Omental fat pad (tissue), 4 donors: ENCODE measurements at places on chromosomes 5 and 9.

DNA sequence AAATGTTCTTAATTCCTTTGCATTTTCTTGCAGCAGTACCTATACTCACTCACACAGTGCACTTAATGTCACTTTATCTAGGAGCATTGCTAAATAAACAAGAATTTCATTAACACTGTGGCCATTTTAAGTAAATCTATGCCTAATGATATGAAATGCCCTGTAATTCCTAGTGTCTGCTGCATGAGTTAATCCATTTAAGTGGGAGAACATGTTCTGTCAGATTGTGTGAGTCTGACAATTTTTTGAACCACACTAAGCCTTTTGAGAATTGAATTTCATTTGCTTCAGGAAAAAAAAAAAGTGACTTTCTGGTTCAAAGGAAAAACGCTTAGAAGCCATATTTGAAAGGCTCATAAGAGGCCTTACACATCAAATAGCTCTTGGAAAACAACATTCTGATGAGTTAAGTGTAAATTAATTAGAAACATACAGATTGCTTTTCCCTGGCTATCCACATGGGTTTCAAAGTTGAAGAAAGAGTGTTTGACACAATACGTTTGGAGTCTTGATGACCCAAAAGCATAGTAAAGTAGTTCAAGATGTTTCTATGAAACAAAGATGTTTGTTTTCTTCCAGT is 446.7 kb upstream of the GRAMD2B start:
- no peak for DNase-seq

DNA sequence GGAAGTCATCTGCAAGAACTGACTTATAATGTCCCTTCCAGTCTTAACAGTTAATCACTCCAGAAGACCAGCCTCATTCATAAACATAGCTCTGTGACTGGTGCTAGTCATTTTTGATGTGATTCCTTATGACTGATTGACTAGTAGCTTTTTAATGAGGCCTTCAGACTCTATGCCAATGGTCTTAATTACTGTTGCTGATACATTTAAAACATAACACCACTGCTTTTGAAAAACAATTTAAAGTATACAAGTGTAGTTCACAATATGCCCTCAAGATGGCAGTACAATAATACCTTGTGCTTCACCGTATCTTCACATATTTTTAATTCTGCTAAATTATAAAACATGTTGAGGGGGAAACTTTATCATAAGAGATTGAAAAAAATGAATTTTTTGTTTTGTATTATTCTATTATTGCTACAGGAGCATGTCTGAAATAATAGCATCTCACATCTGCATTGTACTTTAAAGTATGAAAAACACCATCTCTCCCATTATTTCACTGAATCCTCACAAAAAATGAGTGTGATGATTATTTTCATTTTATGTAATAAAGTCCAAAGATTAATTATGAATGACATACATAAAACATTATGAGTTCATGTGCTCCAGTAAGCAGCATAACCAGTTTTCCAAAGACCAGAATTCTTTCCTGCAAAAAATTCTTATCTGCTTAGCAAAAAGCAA is 55.2 kb upstream of the SHISAL2B start:
- DNase-seq, result no peak

DNA sequence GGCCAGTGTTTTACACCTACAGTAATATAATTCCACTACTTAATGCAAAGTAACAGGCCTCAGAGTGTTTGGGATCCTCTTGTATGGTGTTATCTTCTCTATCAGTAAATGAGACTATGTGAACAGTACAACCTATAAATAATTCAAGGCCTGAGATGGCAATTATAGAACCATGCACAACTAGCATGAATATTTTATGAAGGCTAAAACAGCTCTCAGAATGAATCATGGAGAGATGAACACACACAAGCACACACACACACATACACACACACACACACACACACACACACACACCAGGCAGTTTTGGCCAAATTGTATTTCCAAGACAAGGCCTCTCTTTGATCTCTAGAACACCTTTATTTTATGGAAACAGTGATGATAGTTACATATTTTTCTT is 224.9 kb downstream of the EBF1 start:
- no peak for DNase-seq

DNA sequence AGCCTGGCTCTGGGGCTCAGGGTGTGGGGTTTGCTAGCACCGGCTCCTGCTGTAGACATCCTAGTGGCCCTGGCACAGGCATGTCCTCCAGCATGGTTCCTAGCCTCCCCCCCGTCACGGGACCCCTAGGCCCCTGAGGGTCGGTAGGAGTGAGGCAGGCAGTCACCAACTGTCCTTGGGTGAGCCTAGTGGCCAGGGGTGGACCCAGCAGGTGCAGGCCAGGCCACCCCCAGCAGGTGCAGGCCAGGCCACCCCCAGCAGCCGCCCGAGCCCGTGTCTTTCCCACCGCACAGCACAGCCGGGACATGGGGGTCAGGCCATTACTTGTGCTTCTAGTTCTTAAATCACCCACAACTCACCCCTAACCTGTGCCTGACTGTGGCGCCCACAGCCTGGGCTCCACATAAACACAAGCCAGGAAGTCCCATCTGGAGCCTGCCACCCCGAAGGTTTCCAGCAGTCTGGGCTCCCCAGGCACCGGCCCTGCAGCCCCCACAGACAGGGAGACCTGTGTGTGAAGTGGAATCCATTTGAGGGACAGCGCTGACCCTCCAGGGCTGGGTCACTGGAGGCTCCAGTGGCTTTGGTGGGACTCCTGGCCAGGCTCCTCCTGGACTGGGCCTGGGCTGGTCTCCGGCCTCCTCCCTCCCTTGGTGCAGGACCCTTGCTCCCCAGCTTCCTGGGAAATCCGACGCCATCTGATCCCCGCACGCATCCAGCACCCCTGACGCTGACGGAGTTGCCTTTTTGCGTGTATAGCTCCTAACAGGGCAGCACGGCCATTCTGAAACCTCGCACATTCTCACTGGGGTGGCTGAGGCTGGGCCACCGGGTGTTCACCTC is 114.1 kb upstream of the LPCAT1 start:
- no peak for DNase-seq

- no peak for DNase-seq
Measured at GRCh38 chr5:71586052-71586940, 844 bp upstream of the MCCC2 start.

DNA sequence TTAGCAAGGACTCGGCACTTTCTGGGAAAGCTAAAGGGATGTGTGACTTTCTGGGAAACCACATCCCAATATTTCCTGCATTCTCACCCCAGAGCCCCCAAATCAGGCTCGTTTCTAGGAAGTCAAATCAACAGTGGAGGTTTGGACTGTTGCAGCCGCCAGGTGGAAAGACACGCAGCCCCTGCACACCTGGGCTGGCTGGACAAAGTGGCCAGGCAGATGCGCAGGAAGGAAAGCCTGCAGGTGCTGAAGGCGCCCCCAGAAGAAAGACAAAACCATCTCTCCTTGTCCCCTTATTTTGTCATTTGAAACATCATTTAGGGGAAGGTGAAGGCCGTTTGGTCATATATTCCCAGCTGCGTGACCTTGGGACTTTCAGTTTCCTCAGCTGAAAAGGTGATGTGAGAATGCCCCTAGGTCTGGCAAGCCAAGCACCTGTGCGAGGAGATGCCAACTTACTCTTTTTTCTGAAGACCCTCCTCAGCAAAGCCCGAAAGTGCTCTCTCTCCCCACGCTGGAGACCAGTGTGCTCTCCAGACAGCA is 97.9 kb upstream of the CPEB4 start:
- DNase-seq, result no peak

- no peak for DNase-seq
Measured at GRCh38 chr5:147426640-147427327, 83.1 kb downstream of the DPYSL3 start.

GRCh38 chr9:126708178-126708577 is 94.5 kb downstream of the LMX1B start:
- DNase-seq, result no peak

DNA sequence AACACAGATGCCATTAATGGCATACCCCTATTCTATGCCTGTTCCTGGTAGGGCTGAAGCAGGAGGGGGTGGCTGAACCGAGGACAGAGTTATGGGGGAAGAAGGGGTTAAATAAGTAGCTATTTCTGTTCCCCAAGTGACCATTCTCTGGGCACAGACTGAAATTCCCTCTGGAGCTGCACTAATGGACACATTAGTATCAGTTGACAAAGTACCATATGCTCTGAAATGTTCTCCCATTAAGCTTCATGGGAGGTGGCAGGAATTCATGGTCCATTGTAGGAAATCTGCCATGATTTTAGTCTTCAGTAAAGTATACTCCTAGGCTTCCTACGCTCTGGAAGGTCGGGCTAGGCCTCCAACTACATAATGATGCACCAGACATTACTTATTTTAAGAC is 10.5 kb upstream of the FRMPD1 start:
- DNase-seq, result no peak

DNA sequence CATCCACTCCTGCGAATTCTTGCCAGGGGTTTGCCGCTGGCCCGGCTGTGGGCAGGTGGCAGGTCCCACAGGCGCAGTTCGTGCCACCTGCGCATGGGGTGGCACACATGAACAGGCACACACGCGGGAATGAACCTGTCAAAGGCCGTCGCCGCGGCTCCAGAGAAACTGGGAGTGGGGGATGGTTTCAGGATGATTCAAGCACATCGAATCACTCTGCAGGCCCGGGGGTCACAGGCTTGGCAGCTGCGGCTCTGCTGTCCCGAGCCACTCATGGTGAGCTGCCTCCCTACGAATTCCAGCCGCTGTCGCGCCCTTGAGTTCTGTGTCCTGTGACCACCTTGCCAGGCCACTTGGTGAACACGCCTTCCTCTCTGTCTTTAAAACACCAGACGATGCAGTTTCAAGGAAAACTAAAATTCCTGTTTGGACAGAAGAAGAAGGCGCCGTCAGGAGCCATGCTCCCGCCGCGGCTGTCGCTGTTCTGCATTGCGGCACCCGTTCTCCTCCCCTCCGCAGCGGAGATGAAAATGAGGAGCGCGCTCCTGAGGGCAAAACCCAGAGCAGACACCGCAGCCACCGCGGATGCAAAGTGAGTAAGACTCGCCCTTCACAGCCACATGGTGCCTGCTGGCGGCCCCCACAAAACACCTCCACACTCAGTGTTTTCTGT is 15.4 kb upstream of the EXOC3 start:
- no peak for DNase-seq

DNA sequence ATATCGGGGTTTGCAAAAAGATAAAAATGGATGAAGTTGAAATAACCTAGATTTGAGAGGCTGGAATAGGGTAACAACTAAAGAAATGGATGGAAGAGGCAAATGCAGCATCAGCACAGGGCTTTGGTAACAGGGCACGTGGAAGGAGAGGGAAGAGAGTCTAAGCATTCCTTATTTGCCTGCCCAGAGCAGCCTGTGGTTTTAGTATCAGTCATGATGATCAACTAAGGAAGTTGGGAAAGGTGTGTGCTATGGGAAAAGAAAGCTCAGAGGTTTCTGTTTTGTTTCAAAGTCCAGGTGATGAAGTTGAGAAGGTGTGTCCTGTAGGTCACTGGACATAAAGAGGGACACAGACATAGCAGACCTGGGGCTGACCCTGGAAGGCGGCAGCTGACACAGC is 28.8 kb downstream of the GAS1 start:
- no peak for DNase-seq

- DNase-seq, result no peak
Measured at GRCh38 chr5:11719888-11720481, 184.3 kb downstream of the CTNND2 start.

DNA sequence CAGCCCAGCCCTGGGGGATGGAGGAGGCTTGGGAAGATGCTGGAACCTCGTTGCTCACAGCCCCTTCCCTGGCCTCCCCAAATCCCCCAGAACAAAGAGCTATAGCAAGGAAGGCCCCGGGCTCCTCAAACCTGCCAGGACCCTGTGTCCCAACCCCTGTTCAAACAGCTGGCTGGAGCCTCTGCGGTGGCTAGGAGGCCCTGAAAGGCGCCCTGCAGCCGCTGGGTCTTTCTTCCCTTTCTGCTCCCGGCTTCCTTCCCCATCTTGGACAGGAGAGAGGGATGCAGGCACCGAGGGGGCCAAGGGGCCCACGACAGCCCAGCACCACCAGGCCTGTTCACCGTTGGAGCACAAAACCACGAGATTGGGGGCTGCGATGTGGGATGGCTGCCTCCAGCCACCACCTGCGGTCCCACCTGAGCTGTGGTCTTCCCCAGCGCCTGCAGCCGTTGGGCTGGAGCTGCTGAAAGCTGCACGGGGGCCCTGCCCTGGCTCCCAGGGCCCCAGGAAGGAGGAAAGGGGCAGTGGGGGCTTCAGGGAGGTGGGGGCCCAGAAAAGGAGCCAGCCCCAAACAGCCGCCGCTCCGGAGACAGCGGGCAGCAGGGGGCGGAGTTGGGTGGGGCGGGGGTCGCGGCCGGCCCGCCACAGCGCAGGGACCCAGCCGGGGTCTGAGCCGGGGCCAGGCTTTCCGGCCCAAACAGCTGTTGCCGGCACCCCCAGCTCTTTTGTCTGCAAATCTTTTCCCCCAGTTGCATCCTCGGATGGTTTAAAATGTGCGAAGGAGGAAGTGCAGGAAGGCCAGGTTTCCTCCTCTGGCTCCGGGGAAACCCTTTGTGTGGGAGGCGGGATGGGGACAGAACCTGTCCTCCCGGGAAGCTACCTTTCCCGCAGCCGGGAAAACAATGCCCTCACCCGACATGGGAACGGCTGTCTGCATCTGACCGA is 16.1 kb downstream of the NOTCH1 start:
- DNase-seq, result no peak

DNA sequence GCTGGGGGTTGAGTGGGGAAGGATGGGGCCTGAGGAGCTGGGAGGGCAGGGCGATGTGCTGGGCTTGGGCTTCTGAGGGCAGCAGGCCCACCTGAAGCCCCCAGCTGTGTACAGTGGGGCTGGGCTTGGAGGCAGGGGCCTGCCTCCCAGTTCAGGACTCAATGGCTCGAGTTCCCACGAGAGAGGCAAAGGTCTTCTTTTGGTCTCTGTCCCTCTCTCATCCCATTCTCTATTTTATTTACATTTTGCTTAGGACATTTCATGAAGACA is 180.6 kb downstream of the MACROH2A1 start:
- no peak for DNase-seq

DNA sequence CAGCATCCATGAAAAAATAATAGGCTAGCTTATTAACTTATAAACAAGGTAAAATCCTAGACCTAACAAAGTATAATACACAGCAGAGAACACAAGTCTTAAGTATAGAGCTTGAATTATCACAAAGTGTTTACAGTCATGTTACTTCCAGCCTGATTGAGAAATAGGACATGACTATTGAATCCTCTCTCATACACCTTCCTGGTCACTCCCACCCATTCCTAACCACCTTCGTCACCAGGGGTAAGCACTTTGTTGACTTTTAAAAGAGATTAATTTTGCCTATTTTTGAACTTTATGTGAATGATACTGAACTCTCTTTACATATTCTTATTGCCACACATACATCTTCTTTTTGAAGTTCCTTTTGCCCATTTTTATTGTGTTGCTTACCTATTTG is 325.8 kb downstream of the PJA2 start:
- no peak for DNase-seq

GRCh38 chr5:142947427-142947709 is 177.2 kb downstream of the ARHGAP26 start:
- DNase-seq, result no peak

DNA sequence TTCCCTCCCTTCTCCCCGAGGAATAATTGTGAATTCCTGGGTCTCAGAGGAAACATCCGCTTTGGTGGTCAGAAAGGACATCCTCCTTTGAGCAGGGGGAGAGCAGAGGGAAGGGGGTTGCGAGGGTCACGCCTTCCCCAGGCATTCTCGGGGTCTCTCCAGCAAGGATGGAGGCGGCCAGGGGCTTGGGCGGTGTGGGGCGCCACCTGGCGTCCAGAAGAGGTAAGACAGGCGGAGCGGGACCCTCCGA is 129.1 kb downstream of the KCNIP1 start:
- DNase-seq, result no peak
